ENCODE measurements at places on chromosomes 12 and 14. TPM values are rescaled to one million over a fixed set of nuclear protein-coding genes. Genes with fewer than 3 reads are reported as not detected.

Gene KRT75
- not detected for total RNA-seq

Gene NID2
- 2.7 TPM for total RNA-seq

DNA sequence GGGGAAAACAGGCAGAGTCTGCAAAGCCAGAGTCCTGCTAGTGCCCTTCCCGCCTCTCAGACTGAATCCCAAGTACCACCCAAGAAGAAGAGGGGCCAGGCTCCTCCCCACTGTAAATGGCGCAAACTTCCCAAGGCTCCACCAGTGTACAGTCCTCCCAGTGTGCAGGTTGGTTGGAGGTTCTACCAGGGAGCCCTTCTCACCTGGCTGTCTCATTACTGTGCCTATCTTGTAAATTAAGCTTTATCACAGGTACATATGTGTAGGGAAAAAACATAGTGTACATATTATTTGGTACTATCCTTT lies 189.7 kb downstream of the FSCB start:
- DNase-seq, result no peak

GRCh38 chr12:116476227-116476822 lies 82.9 kb upstream of the MAP1LC3B2 start:
- no peak for DNase-seq

Gene GNB3
- total RNA-seq, result 0.76 TPM

GRCh38 chr14:68131907-68132306 lies 312.3 kb downstream of the RAD51B start:
- no peak for DNase-seq

GRCh38 chr14:21070083-21070609 lies at the start of gene ARHGEF40:
TSS of gene ARHGEF40 (plus strand) at chr14:21070304. CDS start at chr14:21070397, 93 bp downstream.
- DNase-seq, result no peak

Gene IL31
- not detected for total RNA-seq

- no peak for DNase-seq
Observed at GRCh38 chr12:28257411-28257810, 67.2 kb downstream of the CCDC91 start.

GRCh38 chr12:14322403-14322802 lies 43.1 kb upstream of the ATF7IP start:
- no peak for DNase-seq

Gene PARPBP
- 10.4 TPM for total RNA-seq

Gene GLIPR1L2
- not detected for total RNA-seq

Gene P2RX2
- not detected for total RNA-seq

GRCh38 chr14:100348784-100349685 lies 25.9 kb downstream of the SLC25A47 start:
- DNase-seq, result no peak

Gene NCOR2
- total RNA-seq, result 38.4 TPM

Gene TXNDC16
- total RNA-seq, result 5.5 TPM

DNA sequence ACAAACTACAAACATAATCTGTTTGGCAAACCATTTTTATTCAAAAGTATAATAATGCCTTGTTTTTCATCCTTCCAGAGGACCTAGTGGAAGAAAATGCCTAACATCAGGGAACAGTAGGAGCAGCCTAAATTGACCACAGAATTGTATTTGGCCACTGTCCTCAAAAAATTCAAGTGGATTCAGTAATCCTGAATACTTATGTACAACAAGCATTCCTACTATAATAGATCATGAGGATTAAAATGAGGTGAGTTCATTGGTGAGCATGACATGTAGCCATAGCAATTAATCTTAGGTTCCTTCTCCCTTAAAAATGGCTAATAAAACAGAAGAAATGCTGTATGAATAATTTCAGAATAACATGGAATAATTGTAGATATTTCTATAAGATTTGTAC lies 209.3 kb downstream of the DAD1 start:
- no peak for DNase-seq

DNA sequence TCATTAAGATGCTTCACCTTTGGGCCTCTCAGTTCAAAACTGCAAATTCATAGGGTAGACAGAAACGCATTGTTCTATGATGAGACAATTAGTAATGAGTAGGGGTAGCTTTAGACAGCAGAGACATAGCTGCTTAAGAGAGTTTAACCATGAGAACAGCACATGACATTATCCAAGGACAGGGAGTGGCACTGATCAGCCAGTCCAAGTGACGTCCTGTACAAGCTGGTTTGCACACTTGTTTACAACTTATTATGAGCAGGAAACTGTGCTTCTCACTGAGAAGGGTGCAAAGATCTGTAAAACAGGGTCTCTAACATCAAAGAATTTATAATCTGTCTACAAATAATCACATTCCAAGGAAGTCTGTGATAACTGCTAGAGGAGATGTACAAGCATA lies 11.2 kb upstream of the SRSF5 start:
- no peak for DNase-seq

Gene CLEC4A
- 1.3 TPM for total RNA-seq

Gene KRT83
- total RNA-seq, result not detected

Gene TAS2R8
- total RNA-seq, result not detected

DNA sequence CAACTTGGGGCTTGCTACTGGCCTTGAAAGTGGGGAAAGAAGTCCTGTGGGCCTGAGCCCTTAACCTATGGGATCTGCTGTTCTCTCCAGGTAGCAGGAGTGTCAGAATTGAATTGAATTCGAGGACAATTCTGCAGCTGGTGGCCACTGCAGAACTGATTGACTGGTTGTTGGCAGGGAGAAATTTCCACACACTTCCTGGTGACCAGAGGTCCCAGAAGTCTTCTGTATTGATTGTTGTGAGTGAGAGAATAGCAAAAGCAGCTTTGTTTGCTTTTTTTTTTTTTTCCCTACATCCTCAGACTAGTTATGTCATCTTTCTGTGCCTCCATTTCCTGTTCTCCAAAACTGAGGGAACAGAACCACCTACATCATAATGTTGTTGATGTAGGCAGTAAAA lies 64.1 kb downstream of the PRICKLE1 start:
- DNase-seq, result no peak

DNA sequence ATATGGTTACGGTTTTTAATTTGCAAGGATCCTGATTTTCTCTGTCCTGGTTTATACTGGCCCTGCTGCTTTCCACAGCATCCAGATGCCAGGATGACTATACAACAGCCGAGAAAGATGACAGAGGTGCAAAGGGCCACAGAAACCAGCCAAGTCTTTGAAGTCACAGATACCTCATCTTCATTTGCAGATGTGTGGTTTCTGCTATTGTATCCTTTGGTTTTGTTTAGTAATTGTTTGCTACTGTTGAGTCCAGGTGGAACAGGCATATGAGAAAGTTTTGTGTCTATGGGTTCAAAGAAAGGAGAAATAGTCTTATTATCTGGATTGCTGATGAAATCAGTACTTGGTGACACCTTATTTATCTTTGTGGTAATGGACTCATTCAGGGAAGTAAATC lies 17.3 kb upstream of the KLHL42 start:
- no peak for DNase-seq

DNA sequence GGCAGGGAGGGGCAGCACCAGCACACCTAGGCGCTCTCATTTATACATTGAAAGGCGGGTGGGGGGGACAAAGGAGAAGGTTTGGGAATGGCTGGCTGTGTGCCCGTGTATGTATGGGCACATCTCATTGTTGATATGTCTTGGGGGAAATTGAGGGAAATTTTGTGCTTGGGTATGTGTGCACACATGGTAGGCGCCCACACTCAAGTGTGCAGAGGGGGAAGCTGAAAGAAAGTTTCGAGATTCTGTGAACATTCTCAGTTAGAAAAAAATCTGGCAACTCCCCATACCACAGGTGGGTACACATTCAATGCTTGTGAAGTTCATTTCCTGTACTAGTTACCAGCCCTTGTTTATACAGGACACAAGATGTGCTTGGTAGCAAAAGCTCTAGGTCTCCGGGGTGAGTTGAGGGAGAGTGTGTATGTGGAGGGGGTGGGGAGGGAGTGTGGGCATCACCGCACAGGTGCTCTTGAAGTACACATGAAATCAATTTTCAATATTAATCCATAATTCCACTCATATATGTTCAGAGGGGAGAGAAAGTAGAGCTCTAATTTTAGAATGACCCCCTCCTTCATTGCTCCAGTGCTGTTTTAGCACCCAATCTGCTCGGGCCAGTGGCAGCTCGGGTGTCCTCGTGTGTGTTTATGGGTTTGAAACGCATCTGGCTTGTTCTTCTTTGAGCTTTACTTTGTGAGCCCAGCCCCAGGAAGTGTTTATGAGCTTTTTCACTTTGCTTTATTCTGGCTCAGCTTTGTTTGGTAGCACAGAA lies 286.0 kb downstream of the ZFP36L1 start:
- DNase-seq, result no peak

Gene USP44
- total RNA-seq, result 0.56 TPM

DNA sequence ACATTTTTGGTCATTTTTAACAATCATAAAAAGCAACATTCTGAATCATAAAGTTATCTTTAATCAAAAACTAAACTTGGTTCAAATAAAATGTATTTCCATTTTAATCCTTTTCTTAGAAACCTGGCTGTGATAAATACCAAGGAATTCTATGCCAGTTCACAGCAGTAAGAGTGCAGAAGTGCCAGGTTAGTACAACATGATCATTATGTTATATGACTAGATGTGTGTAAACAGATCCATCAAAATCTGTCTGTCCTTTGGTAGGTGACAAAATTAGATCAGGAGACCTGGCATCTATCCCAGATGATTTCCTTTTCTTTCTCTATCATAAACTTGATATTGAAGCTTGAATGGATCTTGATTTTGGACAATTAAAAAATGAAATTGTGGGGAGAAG lies 200.6 kb upstream of the STXBP6 start:
- DNase-seq, result no peak

DNA sequence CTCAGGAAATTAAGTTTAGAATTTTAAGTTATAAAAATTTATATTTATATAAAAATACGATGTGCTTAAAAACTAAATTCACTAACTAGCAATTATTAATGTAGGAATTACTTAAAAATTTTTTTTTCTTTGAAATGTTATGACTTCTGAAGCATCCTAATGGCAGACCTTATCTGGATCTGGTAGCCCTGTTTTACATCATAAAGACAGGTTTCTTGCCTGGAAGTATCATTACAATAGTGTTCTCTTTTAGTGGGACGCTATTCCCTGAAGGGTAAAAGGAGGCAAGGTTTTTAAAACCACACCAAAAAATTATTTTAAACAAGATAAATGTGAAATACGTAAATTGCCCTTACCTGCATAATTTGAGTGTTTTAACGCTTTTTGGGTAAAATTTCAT lies 2.1 kb downstream of the WDR20 start:
- DNase-seq, result no peak

Gene VWF
- 35.1 TPM for total RNA-seq

DNA sequence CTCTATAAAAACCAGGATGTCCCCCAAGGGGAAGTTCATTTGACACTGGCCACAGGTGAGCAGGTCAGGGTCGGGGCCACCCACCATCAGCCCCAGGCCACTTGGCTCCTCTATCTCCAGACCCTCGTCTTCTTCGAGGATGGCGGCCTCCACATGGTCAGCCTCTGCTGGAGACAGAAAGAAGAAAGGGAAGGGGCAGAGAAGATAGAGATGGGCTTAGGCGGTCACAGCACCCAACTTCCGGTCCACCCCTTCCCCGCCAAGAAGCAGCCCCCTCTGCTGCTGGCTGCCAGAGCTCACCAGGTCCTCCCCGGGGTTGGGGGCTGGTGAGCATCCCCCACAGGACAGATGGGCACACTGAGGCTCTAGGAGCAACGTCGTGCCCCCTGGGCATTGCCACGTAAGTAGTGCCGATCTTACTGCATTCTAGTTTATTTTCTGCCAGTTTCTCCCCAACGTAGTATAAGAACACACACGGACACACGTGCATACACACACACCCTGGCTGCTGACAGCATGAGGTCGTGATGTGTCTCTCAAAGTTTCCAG lies 14.2 kb downstream of the BCL11B start:
- DNase-seq, result no peak

Gene PCED1B
- total RNA-seq, result not detected

- DNase-seq, result no peak
Observed at GRCh38 chr12:51520576-51521325, 70.3 kb upstream of the SCN8A start.

- no peak for DNase-seq
Observed at GRCh38 chr14:58281969-58282368, 16.4 kb upstream of the ARID4A start.

- no peak for DNase-seq
Observed at GRCh38 chr12:52377266-52377665, 8.2 kb downstream of the KRT84 start.

Gene PELI2
- 0.91 TPM for total RNA-seq

GRCh38 chr12:64098709-64099354 lies 123.3 kb downstream of the KICS2 start:
- no peak for DNase-seq

Gene PRR4
- total RNA-seq, result 1.4 TPM

GRCh38 chr12:131536337-131536736 lies 174.6 kb upstream of the SFSWAP start:
- no peak for DNase-seq

Measured in esophagus squamous epithelium (tissue), 5 donors.